ENCODE measurements at places on chromosomes 11 and 22.

DNA sequence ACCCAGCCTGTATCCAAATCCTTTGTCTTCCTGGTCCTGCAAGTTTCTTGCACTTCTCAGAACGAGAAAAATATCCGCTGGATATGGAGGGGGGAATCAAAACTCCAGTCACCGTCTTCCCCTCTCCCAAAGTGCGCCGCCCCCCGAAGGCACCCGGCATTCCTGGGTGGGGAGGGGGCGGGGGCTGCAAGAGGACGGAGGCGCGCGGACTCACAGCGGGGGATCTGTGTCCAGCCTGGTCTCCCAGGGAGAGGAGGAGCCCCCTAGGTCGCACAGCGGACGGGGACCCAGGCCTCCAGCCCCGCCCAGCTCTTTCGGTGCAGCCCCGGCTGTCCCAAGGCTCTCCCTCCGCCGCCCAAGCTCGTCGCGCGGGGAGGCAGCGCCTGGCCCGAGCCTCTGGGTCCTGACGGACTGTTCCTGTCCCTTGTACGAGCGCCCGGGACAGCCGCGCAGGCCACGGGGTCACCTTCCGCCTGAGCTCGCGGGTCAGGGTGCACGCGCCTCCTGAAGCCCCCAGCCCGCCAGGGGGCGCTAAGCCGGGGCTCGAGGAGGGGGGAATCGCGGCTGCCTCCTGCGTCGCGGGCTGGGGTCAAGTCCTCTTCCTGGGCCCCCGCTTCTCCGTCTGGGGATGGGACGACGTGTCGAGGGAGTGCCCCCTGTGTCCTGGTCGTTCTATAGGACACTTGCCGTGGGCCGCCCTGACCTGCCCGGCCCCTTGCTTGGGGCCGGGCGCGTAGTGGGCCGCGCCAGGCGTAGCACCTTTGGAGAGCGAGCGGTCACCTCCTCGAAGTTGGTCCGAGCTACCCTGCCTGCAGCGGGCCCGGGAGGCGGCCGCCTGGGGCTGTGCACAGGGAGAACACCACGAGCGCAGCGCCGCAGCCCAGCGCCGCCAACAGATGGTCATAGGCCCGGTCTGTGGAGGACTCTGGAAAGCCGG lies 2.4 kb upstream of the WNT11 start:
- DNase-seq, result peak; percentile 96

- DNase-seq, result no peak
Measured at GRCh38 chr11:45754741-45755140, 50.2 kb upstream of the SLC35C1 start.

- DNase-seq, result peak; percentile 64
Measured at GRCh38 chr11:22752908-22753310, 76.7 kb downstream of the SVIP start.

DNA sequence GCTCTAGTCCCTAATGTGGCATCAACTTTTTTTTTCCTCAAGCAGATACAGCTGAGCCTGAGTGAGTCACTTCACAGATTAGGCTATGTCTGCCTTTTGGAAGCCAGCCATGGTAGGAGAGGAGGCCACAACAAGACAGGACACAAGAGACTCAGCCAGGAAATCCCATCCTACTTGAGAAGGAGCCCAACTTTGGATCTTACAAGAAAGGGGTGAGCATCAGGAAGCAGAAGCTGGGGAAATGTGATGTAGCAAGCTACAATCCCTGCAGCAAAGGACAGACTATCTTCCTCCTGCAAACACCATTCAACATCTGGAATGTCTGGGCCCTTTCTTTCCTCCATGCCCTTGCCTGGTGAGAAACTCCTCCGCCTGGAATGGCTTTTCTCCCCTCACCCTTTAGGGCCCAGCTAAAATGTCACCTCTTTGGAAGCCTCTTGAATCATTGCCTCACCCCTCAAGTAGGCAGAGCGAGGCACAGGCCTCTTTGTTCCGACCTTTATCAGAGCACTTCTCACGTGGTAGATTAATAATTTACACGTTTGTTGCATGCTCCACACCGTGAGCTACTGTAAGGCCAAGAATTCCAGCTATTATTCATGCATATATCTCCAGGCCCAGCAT lies 156.4 kb upstream of the PITPNB start:
- no peak for DNase-seq

- DNase-seq, result no peak
Measured at GRCh38 chr22:20107471-20107901, 8.4 kb upstream of the RANBP1 start.

GRCh38 chr22:49616356-49617231 lies 211.1 kb downstream of the BRD1 start:
- no peak for DNase-seq

GRCh38 chr11:44930588-44931302 lies 19.9 kb downstream of the TP53I11 start:
- DNase-seq, result no peak

DNA sequence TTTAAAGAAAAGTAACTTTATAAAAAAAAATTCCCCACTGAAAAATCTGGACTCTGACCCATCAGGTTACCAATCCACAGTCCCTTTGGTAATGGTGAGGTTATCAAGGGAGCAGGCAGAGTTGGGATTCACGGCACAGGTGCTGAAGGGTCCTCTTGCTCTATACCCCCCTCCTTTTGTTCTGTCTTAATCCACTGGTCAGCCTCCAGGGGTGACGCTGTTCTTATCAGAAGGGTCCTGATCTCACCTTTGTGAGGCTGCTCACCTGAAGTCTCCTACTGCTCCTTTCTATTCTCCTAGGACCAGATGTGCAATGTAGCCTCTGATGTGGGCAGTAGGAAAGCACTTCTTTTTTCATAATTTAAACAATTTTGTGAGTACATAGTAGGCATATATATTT lies 80.6 kb upstream of the E2F8 start:
- no peak for DNase-seq

- DNase-seq, result no peak
Measured at GRCh38 chr22:26416670-26417276, 12.3 kb upstream of the ASPHD2 start.

DNA sequence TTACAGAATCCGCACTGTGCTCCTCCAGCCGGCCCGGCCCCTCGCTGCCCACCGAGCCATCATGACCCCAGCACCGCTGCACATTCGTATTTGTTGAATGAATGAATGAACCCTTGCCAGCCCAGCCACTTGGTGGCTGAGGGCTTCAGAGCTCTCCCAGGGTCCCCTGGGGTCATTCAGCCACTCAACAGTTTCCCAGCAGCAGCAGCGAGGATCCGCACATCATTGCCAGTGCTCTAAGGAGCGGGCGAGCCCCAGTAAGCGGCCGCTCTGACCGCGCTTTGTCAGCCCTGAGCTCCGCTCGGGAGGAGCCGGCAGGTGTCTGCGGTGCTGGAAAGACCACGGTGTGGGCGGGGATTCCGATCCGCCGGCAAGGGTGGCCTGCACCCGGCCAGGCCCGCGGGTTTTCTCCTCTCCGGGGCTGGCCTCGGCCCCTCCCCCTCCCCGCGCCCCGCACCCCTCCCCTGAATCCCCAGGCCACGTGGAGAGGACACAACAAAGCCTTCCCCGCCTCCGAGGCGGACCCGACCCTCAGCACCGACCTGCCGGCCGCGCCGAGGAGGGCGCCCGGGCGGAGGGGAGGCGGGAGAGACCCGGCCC lies 563 bp downstream of the BID start:
- peak; percentile 62 for DNase-seq

DNA sequence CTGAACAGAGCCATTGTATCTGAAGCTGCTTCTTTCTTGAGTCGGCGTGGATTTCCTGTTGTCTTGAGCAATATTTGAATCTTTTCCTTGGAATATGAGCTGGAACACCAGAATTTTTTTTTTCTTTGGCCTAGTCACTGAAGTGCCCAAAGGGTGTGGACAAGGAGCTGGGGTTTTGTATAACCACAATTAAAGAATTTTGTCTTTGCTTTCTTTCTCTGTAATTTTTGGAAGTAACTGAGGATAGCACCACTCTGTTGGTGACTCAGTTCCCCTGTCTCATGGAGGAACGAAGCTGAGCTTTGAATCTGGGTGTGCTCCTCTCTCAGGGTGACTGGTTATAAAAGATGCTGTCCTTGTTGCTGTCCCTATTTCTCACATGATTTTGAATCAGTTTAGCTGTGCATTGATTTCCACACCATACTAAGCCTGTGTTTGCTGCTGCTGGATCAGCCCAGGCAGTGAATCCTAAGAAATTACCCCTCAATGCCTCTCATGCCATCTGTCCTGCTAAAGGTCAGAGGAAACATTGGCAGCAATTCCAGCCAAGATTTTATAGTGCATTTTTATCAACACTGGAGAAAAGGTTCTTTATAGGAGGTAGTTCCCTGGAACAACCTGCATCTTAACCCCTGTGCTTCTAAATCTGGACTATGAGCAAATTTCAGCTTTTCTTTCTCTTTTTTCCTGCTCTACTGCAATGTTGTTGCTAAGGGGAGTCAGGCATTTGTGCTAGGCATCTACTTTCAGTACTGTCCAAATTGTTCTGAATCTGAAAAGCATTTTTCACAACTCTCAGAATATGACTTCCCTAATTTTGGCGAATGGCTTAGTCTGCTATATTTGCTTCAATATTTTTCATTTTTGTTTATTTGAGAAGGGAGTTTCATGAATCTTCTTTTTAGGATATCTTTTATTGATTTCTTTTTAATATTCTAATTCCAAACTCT lies 540.8 kb downstream of the SOX6 start:
- no peak for DNase-seq

DNA sequence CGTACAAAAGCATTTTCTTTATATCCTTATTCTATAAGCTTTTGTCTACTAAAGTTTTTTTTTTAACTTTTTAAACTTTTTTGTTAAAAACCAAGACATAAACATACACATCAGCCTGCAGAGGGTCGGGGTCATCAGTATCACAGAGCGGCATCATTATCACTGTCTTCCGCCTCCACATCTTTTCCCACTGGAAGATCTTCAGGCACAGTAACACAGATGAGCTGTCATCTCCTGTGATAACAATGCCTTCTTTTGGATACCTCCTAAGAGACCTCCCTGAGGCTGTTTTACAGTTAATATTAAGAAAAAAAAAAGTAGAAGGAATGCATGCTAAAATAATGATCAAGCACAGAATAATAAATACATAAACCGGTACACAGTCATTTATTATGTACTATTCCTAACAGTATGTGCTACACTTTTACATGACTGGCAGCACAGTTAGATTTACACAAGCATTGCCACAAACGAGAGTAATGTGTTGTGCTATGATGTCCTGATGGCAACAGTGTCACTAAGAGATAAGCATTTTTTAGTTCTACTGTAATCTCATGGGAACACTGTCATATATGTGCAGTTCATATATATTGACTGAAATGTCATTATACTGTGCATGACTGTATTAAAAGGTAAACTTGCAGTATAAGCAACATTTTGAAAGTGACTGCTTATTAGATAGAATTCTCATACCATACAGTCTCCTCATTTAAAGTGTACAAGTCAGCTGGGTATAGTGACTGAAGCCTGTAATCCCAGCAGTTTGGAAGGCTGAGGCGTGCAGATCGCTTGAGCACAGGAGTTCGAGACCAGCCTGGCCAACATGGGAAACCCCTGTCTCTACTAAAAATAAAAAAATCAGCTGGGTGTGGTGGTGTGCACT lies 58.6 kb downstream of the KDM2A start:
- DNase-seq, result no peak

DNA sequence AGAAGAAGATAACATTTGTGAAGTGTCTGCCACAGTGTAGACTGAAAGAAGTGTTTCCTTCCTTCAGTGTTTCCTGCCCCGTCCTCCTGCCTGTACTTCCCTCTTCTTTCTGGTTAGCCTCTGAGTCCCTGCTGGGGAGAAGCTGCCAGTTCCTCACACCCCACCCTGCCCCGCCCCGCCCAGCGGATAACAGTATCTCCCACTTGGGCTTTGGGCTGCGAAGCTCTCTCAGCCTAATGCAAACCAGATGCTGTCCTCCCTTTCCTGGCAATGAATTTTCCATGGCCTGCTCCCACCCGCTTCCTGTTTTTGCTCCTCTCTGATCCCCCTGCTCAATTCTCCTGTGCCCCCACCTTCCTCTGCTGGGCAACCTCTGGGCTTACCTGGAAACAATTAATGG lies 5.2 kb upstream of the RAB3IL1 start:
- peak; percentile 47 for DNase-seq

DNA sequence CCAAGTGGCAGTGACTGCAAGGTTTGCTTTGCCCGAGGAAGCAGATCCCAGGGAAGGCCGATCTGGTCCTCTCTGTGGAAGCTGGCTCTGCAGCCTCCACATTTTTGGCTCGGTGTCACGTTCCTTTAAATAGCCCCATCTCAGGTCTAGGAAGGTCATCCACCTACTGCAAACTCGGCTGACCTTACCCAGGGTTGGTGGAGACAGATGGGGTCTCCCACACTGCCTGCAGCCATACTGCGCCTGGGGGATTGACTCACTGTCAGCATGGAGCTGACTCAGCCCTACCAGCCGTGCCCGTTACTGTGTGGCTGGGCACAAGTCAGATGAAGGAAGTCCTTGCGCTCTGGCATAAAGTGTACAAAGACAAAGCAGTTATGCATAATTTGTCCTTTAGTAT lies 16.9 kb downstream of the CDPF1 start:
- DNase-seq, result no peak
